ENCODE measurements at places on chromosomes 1 and 21.

DNA sequence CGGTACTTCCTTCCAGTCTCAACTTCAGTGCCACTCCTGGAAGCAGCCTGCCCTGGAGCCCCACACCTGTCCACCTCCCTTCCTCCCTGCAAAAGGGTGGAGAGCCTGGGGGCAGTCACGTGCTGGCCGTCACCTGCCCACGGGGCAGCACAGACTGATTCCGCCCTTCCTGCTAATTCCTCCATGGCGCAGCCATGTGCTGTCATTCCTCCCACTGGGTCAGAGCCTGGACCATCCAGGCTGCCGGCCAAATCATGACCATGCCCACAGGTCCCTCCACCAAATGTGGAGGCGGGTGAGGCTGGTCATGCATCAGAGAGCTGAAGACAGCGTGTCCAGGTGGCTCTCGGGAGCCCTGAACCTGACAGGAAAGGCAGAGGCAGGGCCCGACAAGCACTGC, 24.4 kb upstream of the GPR153 start:
- DNase-seq = no peak

- no peak for DNase-seq
Observed at GRCh38 chr1:53237638-53238037, 680 bp downstream of the MAGOH start.

GRCh38 chr1:175873290-175873935, 130.0 kb upstream of the TNR start:
- no peak for DNase-seq

DNA sequence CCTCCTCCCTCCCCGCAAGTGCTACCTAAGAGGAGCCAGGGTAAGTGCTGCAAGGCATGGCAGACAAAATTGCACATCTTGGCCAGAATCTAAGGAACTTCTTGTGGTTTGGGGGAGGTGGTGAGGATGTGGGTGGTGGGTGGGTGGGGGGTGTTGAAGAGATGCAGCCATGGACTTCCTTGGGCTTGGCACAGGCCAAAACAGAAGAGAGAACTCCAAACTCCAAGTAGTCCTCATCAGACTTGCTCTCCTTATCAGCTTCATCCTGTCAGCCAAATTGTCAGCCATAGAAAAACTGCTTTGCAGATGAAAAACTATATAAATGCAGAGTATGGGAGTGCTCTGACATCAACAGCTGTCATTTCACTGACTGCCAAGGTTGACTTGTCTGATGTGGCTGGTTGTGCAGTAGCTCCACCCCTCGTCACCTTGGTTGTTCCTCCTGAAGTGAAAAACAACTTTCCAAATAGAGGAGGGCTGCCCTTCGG, 7.1 kb downstream of the AMIGO1 start:
- no peak for DNase-seq

Data from NCI-H460 (cell line).